ENCODE measurements at places on chromosomes 7 and 10.

DNA sequence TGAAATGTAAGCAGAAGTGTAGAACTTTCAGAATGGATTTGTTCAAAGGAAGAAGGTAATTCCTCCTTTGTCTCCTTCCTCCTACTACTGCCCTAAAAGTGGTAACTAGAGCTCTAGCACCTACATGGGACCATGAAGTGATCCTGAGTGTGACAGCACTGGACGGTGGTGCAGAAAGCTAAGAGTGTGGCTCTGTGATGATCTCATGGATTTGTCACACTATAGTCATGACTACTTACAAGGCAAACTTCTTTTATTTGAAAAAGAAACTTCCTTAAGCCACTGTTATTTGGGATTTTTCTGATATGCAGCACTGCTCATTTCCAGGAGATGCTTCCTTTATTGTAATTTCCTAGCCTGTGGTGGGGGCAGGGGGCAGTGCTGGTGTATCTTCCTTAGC lies 5.8 kb upstream of the FHIP2A start:
- DNase-seq = no peak

GRCh38 chr7:128100225-128100948 lies 69.2 kb upstream of the LRRC4 start:
- DNase-seq = no peak

GRCh38 chr7:71937840-71938371 lies 474.2 kb downstream of the CALN1 start:
- no peak for DNase-seq

GRCh38 chr7:130398526-130399090 lies 18.3 kb downstream of the CPA1 start:
- no peak for DNase-seq

DNA sequence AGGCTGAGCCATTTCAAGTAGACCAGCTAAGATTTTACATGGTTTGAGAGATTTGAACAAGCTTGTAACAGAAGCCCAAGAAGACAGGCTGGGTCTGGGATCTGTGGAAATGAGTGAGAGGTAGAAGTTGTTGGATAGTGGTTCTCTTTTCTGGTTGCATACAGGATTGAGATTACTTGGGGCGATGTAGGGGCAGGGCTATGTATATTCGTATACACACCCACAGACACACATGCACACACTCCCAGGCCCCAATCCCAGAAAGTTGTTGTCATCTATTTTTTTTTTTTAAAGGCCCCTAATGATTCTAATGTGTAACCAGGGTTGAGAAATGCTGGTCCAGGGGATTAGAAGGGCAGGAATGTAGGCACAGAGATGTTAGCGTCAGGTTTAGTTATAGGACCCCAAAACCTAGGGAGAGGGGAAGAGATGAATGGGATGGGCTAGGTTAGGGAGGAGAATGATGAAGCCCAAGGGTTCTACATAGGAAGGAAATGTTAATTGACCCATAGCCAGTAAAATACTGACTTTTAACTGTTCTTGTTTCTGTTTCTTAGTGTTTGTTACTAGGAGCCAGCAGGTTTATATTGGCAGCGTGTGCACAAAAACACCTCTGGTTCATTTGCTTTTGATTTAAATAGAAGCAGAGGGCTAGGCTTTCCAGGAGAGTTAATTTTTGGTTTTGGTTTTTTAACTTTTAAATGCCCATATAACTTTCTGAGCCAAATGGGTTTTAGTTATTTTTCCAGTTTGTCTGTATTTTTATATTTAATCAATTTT lies 7.8 kb downstream of the TAX1BP1 start:
- DNase-seq = no peak

Measured in stimulated activated CD8-positive, alpha-beta memory T cell treated with anti-CD3 and anti-CD28 coated beads, Interleukin-15, amount 100 ng/mL, for 4 hours (primary cell).